ENCODE measurements at places on chromosomes 2 and 18.

GRCh38 chr2:11406267-11406957 lies 59.5 kb downstream of the E2F6 start:
- DNase-seq = no peak

GRCh38 chr2:10788855-10789254 lies 23.7 kb downstream of the PDIA6 start:
- DNase-seq = no peak

- no peak for DNase-seq
Measured at GRCh38 chr18:72867746-72868584, at the start of gene NETO1. Gene NETO1 (minus strand): TSS chr18:72867987. CDS start chr18:72867291, 696 bp downstream.

- DNase-seq = no peak
Measured at GRCh38 chr18:24234850-24235418, 96.1 kb downstream of the CABYR start.

GRCh38 chr2:183070942-183071844 lies 7.4 kb upstream of the DUSP19 start:
- peak; percentile 43 for DNase-seq

- no peak for DNase-seq
Measured at GRCh38 chr2:100588071-100588786, 25.4 kb downstream of the PDCL3 start.

DNA sequence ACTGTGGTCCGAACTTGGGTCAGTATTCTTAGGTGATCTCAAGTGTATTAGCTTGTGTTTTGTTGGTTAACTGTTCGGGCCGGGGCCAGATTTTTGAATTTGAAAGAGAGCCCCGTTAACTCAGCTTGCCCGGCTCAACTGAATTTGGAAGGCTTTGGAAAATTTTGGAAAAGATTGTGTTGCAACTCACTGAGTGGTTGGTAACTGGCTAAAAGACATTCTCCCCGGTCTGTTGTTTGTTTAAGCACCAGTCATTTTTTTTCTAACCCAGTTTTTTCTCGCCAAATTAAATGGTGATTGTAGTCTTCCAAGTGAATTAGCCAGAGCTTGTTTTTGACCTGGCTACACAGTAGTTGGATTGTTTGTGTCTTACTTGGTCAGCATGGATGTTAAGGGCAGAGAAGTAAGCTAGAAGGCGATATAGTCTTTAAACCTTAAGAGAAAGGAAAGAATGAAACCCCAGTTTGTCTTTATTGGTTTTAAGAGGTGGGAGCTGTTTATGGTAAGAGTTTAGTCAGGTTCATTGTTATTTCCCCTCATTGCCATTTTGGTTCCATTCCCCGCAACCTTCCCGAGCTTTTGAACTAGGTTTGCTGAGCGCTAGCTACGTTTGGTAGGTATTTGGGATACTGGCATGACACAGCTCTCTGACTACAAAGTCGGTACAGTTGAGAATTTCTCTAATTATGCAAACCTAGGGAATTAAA lies 2.4 kb downstream of the MAP4K4 start:
- no peak for DNase-seq

- peak; percentile 6 for DNase-seq
Measured at GRCh38 chr2:199315299-199316179, 142.2 kb downstream of the SATB2 start.

DNA sequence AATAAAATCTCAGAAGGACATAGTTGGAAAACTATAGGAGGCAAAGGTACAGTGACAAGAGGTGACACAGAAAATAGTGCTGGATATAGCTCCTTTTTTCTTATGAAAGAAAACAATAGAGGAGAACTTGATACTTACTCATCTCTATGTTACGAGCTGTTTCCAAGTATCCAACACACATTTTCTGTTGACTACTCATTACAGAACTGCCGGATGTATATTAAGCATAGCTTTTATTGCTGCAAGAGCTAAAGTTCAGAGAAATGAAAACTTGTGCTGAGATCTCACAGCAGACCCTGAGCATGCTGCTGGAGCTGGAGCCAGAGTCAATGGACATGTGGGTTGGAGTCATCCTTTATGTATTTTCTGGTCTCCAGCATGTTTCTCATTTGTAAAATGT lies 210.0 kb upstream of the NT5C1B start:
- no peak for DNase-seq

- no peak for DNase-seq
Measured at GRCh38 chr2:204280262-204280668, 265.0 kb upstream of the PARD3B start.

DNA sequence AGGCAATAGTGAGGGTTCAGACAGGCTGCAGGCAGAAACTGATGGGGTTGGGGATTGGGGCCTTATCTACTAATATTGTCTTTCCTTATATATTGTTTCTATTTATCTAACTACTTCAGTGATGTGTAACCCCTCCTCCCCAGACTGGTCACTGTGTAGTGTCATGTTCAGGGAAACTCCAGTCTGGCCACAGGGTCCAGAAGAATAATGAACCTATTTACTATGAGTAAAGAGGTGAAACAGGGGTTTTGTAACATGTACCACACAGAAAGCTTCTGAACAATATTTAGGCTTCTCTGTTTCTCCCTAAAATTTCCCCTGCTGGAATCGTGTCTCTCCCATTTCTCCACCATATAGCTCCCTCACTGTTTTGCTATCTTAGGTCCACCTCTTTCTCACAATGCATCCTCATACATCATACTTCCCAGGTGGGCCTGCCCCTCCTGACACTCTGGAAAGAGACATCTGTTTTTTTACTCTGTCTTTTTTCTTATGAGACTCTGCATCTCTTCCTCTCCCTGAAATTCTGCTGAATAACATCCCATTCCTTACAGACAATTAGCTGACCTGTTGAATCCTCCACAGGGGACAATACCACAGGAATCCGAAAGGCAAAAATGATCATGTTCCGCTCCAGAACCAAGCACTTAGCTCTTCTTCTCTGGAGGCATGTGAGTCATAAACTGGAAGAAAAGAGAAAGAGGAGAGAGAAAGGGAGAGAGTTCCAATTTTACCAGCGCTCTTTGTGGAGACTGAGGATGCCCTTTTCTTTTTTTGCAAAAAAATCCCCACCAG lies 154.8 kb downstream of the ZEB2 start:
- DNase-seq = no peak

GRCh38 chr2:191465766-191466420 lies 212.0 kb upstream of the NABP1 start:
- DNase-seq = no peak

GRCh38 chr2:37686792-37687526 lies 15.5 kb upstream of the CDC42EP3 start:
- DNase-seq = no peak

GRCh38 chr18:27619090-27619772 lies 434.1 kb upstream of the CHST9 start:
- DNase-seq = no peak

GRCh38 chr18:63348508-63349136 lies 18.4 kb downstream of the KDSR start:
- no peak for DNase-seq

DNA sequence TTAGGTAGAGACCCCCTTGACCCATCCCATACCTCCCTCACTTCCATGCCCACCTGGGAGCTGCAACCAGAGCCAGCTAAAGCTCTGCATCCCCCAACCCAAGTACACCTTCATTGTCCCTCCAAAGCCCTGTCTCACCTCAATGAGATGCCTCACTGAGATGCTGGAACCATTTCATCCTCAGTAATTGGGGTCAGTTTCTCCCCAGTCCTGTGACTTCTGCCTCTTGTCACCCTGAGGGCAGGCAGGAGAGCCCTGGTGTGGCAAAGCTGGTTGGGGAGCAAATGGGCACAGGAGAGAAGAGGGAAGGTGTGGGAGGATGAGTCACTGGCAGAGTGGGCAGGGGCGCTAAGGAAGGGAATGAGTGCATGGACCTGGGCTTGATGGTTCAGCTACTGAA lies 27.9 kb upstream of the NT5DC4 start:
- no peak for DNase-seq

DNA sequence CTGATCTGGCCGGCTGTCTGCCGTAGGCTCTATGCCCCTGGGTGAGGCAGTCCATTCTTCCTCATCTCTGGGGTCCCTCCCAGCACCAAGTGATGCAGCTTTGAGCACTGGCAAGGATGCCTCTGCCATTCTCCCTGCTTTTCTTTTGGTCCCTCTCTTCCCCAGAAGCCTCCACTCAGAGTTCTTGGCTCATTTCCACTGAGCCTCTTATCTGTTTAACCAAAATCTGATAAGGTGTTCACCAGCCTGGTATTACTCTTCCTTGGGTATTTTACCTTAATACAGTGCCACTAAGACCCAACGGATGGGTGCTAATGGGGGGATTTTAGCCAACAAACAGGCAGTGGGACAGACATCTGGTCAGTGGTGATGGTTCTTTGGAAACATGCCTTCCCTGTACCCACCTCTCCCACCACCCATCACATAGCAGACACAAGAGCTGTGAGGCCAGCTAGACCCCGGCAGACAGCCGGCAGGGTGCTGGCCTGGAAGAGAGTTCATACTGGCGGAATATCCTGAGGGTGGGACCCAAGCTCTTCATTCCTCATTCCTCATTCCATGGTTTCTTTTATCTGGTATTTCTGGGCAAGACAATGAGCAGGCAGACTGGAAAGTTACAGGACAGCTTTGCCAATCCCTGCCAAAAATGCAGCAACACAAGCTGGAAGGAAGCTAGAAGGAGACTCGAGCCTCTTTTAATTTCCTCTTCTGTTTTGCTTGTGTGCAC lies 34.6 kb downstream of the ZBTB7C start:
- no peak for DNase-seq

DNA sequence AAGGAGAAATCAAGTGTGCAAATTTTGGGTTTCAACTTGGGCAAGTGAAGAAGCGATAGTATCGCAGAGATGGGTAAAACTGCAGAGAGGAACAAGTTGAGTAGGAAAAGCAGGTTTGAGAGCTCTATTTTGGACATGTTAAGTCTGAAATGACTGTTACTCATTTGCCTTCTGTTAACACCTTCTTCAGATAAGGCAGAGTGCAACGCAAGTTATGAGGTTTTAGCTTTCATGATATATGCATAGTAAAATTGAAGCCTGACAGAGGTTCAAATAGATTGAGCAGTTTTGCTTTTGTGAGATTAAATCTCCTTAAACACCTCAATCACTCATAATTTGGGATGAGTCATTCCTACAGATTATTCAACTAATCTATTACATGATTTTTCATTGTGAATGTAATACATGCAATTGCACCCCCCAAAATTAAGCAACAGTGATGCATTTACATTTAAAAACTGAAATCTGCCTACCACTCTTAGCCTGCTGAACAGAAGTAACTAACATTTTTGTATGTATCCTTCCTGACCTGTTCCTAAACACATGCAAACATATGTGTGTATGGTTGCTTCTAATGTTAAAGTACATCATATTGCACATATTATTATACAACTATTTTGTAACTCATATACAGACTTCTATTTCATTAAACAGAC lies 575.4 kb downstream of the ARHGAP15 start:
- no peak for DNase-seq

DNA sequence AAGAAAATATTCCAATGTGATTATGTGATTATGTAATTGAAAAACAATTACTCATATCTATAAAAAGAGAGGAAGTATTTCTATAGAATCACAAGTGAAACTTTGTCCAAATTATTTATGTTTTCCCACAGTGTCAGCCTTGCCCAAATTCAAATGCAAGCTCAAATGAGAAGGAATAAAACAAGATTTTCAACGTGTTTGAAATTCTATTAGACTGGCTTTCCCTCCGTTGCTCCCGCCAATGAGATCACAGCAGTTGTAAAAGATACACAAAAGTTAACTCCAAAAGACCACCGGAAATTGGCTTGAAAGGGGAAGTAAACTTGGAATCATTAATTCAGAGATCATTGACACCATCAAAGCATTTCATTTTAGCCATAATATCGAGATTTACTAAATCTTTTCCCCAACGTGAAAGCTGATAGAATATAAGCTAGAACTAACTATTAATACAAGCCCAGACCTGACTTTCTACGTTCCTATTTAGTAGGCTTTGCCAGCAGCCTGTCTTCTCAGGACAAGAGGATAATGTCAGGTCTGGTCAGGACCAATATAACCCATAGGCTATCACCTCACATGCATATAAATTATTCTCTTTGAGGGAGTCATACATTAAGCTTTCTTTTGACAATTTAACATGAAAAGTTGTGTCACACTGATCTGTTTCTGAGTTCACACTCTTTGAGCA lies 222.6 kb upstream of the CHAC2 start:
- no peak for DNase-seq

DNA sequence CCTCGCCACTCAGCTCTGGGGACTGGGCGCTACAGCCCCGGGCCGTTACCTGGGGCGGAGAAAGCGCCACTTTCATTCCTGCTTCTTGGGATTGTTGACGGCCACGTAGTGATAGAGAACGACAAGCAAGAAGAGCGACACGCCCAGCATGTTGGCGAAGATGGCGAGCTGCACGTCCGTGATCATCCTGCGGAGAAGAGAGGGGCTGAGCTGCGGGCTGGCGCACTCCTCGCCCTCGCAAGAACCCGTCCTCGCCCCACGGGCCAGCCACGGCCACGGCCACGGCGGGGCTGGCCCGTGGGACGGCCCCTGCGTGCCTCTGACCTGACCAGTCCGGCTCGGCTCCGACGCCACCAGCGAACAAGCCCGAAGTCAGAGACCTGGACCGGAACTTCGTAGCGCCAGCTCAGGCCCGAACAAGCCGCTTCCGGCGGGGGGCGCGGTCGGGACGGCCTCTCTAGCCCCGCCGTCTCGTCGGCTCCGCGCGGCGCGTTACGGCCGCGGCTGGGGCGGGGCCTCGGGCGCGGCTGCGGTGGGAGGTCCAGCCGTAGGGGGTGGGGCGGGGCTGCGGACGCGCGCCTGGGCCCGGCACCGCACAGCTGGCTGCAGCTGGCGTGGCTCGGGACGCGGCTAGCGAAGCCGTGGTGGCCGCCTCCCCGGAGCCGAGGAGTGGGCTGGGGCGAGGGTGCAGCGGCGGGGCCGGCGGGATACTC lies at the start of gene OST4:
OST4 (minus strand) TSS at position 378 of the 713 bp plus-strand sequence.
- peak; percentile 96 for DNase-seq

- DNase-seq = no peak
Measured at GRCh38 chr2:204289066-204289465, 256.2 kb upstream of the PARD3B start.

GRCh38 chr2:236748801-236749200 lies 179.2 kb downstream of the ACKR3 start:
- DNase-seq = no peak

DNA sequence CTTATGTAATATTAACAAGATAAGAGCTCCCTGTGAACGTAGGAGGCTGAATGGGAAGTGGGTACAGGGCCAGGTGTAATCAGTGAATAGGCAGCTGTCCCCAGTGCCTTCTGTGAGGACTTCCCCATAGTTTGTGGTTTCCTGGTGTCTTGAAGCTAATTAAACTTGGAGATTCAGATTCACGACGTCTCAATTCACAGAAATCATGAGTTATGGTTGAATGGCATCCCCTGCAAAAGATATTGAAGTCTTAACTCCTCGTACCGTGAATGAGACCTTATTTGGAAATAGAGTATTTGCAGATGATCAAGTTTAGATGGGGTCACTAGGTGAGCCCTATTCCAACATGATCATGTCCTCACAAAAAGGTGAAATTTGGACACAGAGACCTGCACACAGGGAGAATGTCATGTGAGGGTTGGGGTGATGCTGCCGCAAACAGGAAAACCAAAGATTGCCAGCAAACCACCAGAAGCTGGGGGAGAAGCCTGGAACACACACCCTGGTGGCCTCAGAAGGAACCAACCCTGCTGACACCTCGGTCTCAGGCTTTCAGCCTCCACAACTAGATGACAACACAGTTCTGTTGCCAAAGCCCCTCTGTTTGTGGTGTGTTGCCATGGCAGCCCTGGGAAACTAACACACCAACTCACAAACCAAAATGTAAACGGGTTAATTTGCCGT lies 13.2 kb downstream of the ARL4C start:
- DNase-seq = no peak

Data from HEK293T (cell line).